ENCODE measurements at places on chromosomes 4 and X.
A peak's percentile ranks its signal among the peaks of the same experiment; 100 is the strongest.

DNA sequence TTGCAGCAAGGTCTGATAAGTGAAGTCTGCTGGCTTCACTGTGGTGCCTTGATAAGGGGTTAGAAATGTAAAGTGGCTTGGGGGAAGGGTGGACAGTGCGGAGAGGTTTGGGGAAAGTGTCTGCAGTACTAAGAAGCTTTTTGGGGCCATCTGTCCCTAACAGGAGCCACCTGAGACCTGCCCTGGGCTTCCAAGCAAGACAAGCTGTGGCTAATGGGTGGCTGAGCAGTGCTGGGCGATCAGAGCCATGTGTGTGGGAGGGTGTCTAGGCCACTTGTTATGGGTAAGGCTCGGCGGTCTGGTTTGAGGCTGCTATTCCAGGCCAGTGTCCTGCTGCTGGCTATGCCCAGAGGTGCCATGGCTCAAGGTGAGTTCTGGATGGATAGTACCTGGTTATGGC, 185.4 kb upstream of the MTMR8 start:
- no peak for DNase-seq

- no peak for DNase-seq
Observed at GRCh38 chrX:153526801-153527200, 9.4 kb downstream of the ATP2B3 start.

GRCh38 chr4:128846063-128846462, 36.6 kb downstream of the JADE1 start:
- no peak for DNase-seq

GRCh38 chrX:71301195-71301924, at the start of gene ITGB1BP2:
Gene ITGB1BP2, plus strand, starts transcription at chrX:71301750. Its CDS starts 57 bp downstream, at chrX:71301807.
- no peak for DNase-seq

GRCh38 chr4:153651587-153651986, 32.5 kb upstream of the TLR2 start:
- DNase-seq, result peak; percentile 28

DNA sequence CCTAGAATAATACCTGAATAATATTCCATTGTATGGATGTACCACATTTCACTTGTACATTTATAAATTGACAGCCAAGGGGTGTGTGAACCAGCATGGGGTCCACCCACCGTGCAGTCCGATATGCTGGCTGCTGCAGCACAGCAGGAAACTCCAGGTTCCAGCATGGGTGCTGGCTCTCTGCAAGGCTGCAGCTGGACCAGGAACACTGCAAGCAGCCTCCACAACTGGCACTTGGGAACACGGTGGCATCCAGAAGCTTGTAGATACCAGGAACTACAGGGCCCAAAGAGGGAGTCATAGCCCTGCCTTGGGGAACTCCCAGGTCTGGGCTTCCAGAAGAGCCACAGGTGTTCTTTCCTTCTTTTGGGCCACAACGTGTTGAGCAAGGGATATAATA, 91.2 kb downstream of the NXF2 start:
- DNase-seq, result no peak

Data from transverse colon (tissue), 4 donors.